ENCODE measurements at places on chromosomes 1 and 21. TPM values are rescaled to one million over a fixed set of nuclear protein-coding genes. Genes with fewer than 3 reads are reported as not detected.

SLC30A1 gene
- total RNA-seq, result 9.7 TPM

GRCh38 chr1:75338616-75339483 is 204.7 kb downstream of the LHX8 start:
- no peaks in the 10 kb centered on the region for H3K36me3 ChIP-seq
- no peaks in the 10 kb centered on the region for H3K27me3 ChIP-seq
- no peak overlapping the region for H3K4me3 ChIP-seq
- no peak for DNase-seq

CD84 gene
- 83.4 TPM for total RNA-seq

NR5A2 gene
- total RNA-seq, result not detected

GRCh38 chr1:186785503-186785902 is 43.2 kb upstream of the PLA2G4A start:
- H3K4me3 ChIP-seq, result no peak overlapping the region
- H3K27me3 ChIP-seq, result peaks cover 1% of the 10 kb centered on the region
- H3K4me1 ChIP-seq, result no peaks in the 10 kb centered on the region
- H3K27ac ChIP-seq, result no peak overlapping the region

FAM163A gene
- total RNA-seq, result not detected

TMEM167B gene
- 42.4 TPM for total RNA-seq

GRCh38 chr1:84478876-84479868 is at the start of gene RPF1:
RPF1 (plus strand) TSS chr1:84479266; CDS start chr1:84479282, 16 bp downstream.
- peak within 1 kb of the TSS; percentile 99 for H3K4me3 ChIP-seq
- H3K36me3 ChIP-seq, result peaks cover 20% of the 10 kb centered on the region
- peak within 1 kb of the TSS; percentile 99 for H3K27ac ChIP-seq

GRCh38 chr21:34635307-34635706 is 20.4 kb upstream of the RCAN1 start:
- H3K36me3 ChIP-seq, result no peaks in the 10 kb centered on the region
- no peak for DNase-seq
- H3K27me3 ChIP-seq, result peaks cover 4% of the 10 kb centered on the region
- H3K4me1 ChIP-seq, result peaks cover 8% of the 10 kb centered on the region
- H3K4me3 ChIP-seq, result no peak overlapping the region

CFHR3 gene
- total RNA-seq, result not detected

GRHL3 gene
- total RNA-seq, result not detected

DNA sequence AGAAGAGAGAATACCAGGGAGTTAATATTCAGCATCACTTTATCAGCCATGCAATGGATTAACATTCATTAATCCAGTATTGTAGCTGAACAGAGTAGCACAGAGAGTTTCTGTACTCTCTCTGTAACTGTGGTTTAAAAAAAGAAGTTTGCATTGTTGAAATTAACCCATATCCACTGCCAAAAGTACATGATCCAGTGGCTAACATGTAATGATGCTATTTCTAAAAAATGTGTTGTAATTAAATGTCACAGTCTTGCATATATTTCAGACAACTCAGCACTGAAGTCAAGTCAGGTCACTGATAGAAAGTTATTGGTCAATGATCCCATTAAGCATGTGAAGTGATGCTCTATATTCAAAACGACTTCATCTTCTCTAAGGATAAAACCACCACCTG is 141.3 kb downstream of the NRIP1 start:
- no peak overlapping the region for H3K4me3 ChIP-seq
- H3K27ac ChIP-seq, result no peak overlapping the region
- DNase-seq, result no peak
- H3K27me3 ChIP-seq, result no peaks in the 10 kb centered on the region
- H3K36me3 ChIP-seq, result no peaks in the 10 kb centered on the region

DNA sequence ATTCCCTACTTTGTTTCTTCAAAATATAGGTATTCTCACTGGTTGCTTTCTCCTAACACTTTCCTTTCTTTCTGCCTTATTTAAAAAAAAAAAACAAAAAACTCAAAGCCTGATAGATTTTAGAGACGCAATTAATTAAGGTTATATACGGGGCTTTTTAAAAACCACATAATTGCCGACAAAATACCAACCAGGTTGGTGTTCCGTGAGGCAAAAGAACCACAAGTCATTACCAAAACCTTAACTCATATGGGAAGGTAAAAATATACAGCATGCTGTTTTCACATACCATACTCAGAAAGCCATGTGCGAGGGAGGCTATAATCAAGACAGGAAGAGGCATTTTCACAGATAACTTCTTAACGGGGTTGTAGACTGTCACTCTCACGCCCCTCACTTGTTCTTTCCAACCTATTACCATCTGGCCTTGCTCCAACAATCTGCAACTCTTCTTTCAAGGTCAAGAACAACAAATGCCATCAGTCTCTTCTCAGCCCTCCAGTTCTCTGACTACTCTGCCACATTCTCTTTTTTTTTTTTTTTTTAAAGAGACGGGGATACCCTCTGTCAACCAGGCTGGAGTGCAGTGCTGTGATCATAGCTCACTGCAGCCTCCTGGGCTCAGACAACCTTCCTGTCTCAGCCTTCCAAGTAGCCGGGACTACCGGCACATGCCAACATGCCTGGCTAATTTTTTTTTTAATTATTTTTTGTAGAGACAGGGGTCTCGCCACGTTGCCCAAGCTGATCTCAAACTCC is 102.6 kb downstream of the APP start:
- peak; percentile 14 for DNase-seq
- peak overlapping the region; percentile 77 for H3K4me3 ChIP-seq
- H3K27me3 ChIP-seq, result no peaks in the 10 kb centered on the region
- H3K4me1 ChIP-seq, result peaks cover 40% of the 10 kb centered on the region
- H3K27ac ChIP-seq, result peak overlapping the region; percentile 46

- peaks cover 3% of the 10 kb centered on the region for H3K36me3 ChIP-seq
- DNase-seq, result no peak
- no peak overlapping the region for H3K4me3 ChIP-seq
- H3K4me1 ChIP-seq, result peaks cover 4% of the 10 kb centered on the region
- H3K27me3 ChIP-seq, result peaks cover 54% of the 10 kb centered on the region
- H3K27ac ChIP-seq, result no peak overlapping the region
Observed at GRCh38 chr1:17195731-17196130, 9.2 kb upstream of the PADI1 start.

LRRC53 gene
- total RNA-seq, result not detected

GRCh38 chr1:176141449-176141848 is 65.6 kb downstream of the COP1 start:
- peaks cover 46% of the 10 kb centered on the region for H3K4me1 ChIP-seq
- H3K4me3 ChIP-seq, result no peak overlapping the region

GRCh38 chr1:240616018-240616417 is 4.1 kb upstream of the GREM2 start:
- no peak overlapping the region for H3K27ac ChIP-seq
- peaks cover 28% of the 10 kb centered on the region for H3K4me1 ChIP-seq
- no peak overlapping the region for H3K4me3 ChIP-seq

DNA sequence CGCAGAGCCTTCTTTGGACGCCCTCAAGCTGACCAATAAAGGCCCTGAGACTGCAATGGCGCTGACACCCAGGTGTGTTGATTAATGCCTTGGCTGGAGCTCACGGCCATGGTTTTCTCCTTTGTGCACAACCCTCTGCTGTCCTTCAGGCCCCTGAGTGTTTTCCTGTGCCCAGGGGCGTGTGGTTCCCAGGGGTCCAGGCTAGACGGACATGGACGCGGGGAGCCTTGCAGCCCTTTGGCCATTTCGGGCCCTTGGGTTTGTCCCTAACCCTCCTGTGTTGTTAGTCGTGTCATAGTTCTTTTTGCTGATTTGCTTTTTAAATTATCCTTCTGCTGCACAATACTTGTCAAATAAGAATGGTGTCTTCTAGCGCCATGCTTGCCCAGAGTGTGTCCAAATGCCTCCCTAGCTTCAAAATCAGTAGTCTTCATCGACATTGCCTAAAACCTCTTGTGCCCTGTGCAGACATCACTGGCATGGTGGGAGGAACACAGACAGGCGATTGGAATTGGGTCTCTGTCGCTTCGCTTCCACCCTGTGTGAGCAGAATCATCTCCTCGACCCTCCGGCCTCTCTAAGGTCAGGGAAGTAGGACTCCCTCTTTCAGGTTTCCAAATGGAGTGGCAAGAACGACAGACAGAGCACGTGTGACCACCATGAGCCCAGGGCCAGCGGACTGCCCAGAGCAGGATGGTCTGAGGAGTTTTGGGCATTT is 1.9 kb downstream of the KRTAP10-4 start:
- H3K27me3 ChIP-seq, result no peaks in the 10 kb centered on the region
- no peak for DNase-seq
- no peak overlapping the region for H3K27ac ChIP-seq
- H3K4me1 ChIP-seq, result peaks cover 4% of the 10 kb centered on the region
- H3K36me3 ChIP-seq, result peaks cover 6% of the 10 kb centered on the region

DNA sequence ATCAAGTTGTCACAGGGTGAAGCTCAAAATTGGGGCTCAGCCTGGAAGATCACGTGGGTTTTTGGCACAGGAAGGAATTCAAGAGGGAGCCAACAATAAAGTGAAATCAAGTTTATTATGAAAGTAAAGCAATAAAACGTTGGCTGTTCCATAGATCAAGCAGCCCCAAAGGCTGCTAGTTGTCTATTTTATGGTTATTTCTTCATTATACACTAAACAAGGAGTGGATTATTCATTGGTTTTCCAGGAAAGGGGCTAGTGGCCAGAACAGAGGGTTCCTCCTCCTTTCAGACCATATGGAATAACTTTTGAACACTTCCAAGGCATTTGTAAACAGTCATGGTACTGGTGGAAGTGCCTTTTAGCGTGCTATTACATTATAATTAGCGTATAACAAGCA is 723.5 kb upstream of the ADAMTS5 start:
- H3K4me1 ChIP-seq, result no peaks in the 10 kb centered on the region
- H3K27me3 ChIP-seq, result peaks cover 3% of the 10 kb centered on the region
- H3K27ac ChIP-seq, result no peak overlapping the region
- no peak overlapping the region for H3K4me3 ChIP-seq
- no peaks in the 10 kb centered on the region for H3K36me3 ChIP-seq

B3GALT5 gene
- not detected for total RNA-seq

GRCh38 chr1:34359411-34359810 is 182.7 kb downstream of the C1orf94 start:
- no peaks in the 10 kb centered on the region for H3K36me3 ChIP-seq
- no peak overlapping the region for H3K4me3 ChIP-seq
- H3K27ac ChIP-seq, result no peak overlapping the region
- H3K27me3 ChIP-seq, result peaks cover 67% of the 10 kb centered on the region
- DNase-seq, result no peak
- H3K4me1 ChIP-seq, result no peaks in the 10 kb centered on the region

GRCh38 chr1:171563675-171564074 is 58.4 kb upstream of the MYOCOS start:
- DNase-seq, result no peak
- no peaks in the 10 kb centered on the region for H3K27me3 ChIP-seq
- no peak overlapping the region for H3K27ac ChIP-seq
- no peak overlapping the region for H3K4me3 ChIP-seq
- peaks cover 9% of the 10 kb centered on the region for H3K36me3 ChIP-seq

GADD45A gene
- total RNA-seq, result 19.5 TPM

DNA sequence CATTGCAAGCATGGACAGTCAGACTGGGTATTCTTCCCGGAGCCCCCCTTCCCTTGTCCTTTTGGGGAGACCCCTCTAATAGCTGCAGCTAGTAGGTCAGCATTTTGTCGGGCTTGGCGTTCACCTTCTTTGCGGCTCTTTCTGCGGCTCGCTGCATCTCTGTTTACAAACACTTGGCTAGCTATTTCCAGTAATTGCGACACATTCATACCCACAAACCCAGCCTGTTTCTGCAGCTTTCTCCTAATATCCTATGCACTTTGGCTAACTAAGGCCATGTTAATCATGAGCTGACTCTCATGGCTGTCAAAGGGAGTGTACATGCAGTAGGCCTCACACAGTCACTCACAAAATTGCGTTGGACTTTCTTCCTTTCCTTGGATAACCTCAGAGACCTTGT is 716.4 kb downstream of the AMY1C start:
- H3K36me3 ChIP-seq, result peaks cover 4% of the 10 kb centered on the region
- no peaks in the 10 kb centered on the region for H3K4me1 ChIP-seq
- DNase-seq, result no peak
- no peaks in the 10 kb centered on the region for H3K27me3 ChIP-seq
- H3K27ac ChIP-seq, result no peak overlapping the region
- no peak overlapping the region for H3K4me3 ChIP-seq
